ENCODE measurements at places on chromosomes 4 and X. TPM values are rescaled to one million over a fixed set of nuclear protein-coding genes. Genes with fewer than 3 reads are reported as not detected.

RBM47 gene
- 10.6 TPM for total RNA-seq

PHEX gene
- total RNA-seq = 1.2 TPM

MAGEH1 gene
- 6.0 TPM for total RNA-seq

LNX1 gene
- 0.39 TPM for total RNA-seq

HSFX2 gene
- not detected for total RNA-seq

PTPN13 gene
- total RNA-seq = 48.6 TPM

CXXC4 gene
- total RNA-seq = not detected

CCNB3 gene
- total RNA-seq = 0.11 TPM

PSAPL1 gene
- not detected for total RNA-seq

TEX11 gene
- not detected for total RNA-seq

PCDH10 gene
- total RNA-seq = not detected

NLGN4X gene
- not detected for total RNA-seq

DAPP1 gene
- total RNA-seq = 18.2 TPM

ZFP92 gene
- total RNA-seq = 1.0 TPM

Measured in hair follicular keratinocyte (primary cell).